ENCODE measurements at places on chromosomes 1 and 21.

GRCh38 chr1:76625886-76626678 is 241.2 kb upstream of the ST6GALNAC5 start:
- no peak for ATAC-seq

DNA sequence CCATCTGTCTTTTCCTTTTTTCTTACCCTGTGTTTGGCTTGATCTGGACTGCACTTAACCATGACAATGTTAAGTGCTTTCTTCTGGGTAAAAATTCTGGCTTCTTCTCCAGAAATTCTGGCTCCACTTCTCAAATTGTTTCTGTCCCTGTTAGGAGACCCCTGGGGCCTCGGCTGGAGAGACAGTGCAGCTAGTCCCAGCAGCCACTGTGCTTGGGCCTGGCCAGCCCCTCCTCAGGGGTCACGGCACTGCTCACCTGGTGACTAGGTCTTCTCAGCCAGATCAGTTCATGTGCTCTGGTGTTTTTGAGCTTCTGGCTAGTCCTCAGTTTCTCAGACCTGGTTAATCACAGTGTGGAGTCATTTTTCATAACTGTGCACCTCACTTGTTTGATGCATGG is 72.4 kb downstream of the ADARB1 start:
- ATAC-seq, result no peak

DNA sequence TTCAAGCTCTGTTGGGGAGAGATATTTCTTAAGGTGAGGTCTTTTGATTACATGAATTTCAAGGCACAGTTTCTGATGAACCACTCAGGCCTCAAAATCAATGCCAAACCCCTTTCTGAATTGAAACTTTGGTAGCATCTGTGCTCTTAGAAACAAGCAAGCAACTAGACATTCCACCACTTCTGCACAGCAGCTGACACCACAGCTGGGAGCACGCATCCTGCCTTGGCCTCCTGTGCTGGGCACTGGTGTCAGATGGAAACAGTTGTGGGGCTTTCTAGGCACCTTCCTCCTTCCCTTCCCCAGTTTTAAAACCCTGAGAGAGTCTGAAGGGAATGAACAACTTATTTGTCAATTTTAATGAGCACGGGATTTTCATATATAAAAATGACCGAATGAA is 360.2 kb downstream of the ADGRL2 start:
- no peak for ATAC-seq

GRCh38 chr21:34526618-34527290 is 14.7 kb upstream of the KCNE1 start:
- peak; percentile 78 for ATAC-seq

GRCh38 chr21:31546443-31547170 is 112.9 kb upstream of the SOD1 start:
- ATAC-seq, result no peak

GRCh38 chr1:26021647-26022403 is at the start of gene EXTL1:
EXTL1 (plus strand) TSS chr1:26021775; CDS start chr1:26022647, 872 bp downstream.
- no peak for ATAC-seq

- no peak for ATAC-seq
Measured at GRCh38 chr21:32519945-32520874, 65.1 kb downstream of the TCP10L start.

DNA sequence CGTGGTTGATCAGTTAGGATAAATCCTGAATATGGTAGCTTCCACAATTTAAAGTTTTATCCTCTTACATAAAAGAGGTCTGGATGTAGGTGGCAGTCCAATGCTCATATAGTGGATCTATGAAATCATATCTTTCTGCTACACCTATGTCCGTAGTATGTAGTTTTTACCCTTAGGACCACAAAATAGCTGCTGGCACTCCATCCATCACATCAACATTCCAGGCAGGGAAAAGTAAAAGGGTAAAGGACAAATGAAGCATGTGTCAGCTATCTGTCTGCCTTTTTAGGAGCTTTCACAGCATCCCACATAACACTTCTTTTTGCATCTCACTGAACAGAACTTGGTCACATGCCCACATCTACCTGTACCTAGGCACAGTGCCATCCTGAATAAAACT is 184.7 kb downstream of the ROR1 start:
- no peak for ATAC-seq

DNA sequence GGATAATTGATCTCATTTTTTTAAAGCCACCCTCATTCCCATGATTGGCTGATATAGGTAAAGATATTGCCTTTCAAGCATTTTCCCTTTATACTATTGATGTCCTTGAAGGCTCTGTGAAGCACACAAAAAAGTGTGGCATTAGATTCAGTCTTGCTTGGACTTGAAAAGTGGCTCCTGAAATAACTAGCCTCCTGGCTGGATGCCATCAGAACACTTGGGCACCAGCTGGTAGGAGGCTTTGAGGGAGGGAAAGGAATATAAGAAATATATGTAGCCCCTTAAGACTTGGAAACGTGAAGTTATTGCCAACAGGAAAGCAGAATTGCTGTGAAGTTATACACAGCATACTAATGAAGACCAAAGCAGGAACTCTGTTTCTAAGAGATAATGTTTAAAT is 14.1 kb downstream of the MTR start:
- ATAC-seq, result no peak

DNA sequence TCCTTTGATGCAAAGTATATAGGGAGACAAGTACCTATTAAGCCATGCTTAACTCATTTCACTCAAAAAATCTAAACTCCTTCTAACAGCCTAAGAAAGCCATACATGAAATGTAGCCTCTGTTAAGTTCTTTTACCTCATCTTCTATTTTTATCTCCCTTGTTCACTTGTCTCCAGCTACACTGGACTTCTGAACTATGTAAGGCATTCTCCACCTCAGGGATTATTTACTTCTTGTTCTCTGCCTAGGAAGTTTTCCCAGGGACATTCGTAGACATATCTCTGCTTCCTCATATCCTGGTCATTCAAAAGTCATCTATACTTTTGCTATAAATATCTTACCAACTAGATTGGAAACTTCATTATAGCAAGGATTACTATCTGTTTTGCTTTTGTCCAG is 96.9 kb downstream of the COP1 start:
- ATAC-seq, result no peak

GRCh38 chr1:33070628-33071027 is 10.3 kb upstream of the AZIN2 start:
- ATAC-seq, result no peak

- no peak for ATAC-seq
Measured at GRCh38 chr21:36552434-36552785, 72.5 kb upstream of the CLDN14 start.

GRCh38 chr1:81582467-81582986 is 218.2 kb upstream of the ADGRL2 start:
- peak; percentile 59 for ATAC-seq

- ATAC-seq, result no peak
Measured at GRCh38 chr1:106266786-106267185, 789.7 kb upstream of the PRMT6 start.

- no peak for ATAC-seq
Measured at GRCh38 chr1:25654109-25654660, 37.6 kb downstream of the MAN1C1 start.

DNA sequence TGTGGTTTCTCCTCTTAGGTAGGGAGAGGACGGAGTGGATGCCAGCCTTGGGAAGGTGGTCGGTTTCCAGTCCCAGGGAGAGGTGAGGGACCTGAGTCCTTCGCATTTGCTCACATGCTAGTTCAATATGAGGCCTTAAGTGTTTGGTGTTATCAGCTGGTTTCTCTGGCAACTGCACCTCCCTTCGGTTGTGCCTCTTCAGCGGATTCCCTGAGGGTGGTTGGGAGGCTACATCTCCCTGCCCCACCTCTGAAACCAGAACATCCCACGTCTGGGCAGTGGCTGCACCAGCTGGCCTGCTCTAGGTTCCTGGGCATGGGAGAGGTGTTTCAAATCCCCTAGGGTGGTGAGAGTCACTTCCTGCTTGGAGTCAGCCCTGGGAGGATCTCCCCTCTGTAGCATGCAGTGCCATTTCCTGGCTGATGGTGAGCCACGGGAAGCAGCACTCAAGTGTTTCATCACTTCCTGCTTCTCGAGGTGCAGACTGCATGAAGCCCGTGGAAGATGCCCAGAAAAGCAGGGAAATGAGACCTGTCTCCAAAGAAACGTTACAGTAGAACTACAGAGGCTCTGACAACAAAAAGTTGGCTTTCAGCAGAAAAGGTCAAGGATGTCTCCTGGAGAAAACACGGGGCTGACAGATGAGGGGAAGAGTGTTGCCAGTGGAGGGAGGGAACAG is 4.5 kb downstream of the TMEM125 start:
- peak; percentile 46 for ATAC-seq

GRCh38 chr21:26925122-26925521 is 41.8 kb downstream of the ADAMTS5 start:
- no peak for ATAC-seq

GRCh38 chr1:205343431-205344065 is 13.2 kb downstream of the KLHDC8A start:
- ATAC-seq, result no peak

GRCh38 chr1:59641836-59642235 is 172.9 kb upstream of the HOOK1 start:
- no peak for ATAC-seq

DNA sequence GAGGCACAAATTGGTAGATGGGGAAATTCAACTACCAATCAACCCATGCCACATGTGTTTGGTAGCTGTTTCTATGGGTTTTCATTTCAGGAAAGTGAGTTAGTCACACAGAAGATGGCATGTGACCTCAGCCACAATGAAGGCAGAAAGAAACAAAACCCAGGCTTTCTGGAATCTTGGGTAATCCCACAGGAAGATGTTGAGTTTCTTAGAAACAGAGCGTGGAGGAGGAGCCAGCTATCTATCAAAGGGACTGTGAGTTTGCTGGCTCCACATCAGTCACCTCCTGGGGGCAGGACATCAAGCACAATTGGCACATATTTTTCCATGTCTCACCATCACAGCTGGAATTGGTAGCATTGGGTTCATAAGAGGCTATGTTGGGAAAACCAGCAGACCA is 188.9 kb upstream of the PLXNA2 start:
- ATAC-seq, result no peak

- peak; percentile 79 for ATAC-seq
Measured at GRCh38 chr1:221878134-221878533, 136.2 kb upstream of the DUSP10 start.

DNA sequence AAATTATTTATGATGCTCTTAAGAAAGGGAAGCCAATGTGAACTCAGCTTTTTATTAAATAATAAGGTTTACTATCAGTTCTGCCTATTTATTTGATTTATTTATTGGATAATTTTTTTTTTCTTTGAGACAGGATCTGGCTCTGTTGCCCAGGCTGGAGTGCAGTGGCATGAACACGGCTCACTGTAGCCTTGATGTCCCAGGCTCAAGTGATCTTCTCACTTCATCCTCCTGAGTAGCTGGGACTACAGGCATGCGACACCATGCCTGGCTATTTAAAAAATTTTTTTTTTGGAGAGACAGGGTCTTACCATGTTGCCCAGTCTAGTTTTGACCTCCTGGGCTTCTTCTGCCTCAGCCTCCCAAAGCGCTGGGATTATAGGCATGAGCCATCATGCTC is 21.0 kb upstream of the DNAJC28 start:
- no peak for ATAC-seq

DNA sequence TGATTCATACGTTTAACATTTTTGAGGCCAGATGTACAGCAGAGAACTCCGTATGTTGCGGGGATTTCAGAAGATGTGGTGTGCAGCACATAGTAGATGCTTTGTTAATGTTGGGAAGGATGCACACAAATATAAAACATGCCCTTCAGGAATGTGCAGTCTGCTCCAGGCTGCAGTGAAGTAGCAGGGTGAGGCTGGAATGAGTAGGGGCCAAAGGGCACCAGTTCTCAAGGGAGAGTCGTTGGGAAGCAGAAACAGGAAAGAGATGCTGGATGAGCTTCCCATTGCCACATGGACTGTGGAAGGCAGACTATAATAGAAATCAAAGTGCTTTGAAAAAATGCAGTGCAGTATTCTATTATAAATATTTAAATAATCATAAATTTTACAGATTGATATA is 126.9 kb downstream of the NOS1AP start:
- ATAC-seq, result no peak

DNA sequence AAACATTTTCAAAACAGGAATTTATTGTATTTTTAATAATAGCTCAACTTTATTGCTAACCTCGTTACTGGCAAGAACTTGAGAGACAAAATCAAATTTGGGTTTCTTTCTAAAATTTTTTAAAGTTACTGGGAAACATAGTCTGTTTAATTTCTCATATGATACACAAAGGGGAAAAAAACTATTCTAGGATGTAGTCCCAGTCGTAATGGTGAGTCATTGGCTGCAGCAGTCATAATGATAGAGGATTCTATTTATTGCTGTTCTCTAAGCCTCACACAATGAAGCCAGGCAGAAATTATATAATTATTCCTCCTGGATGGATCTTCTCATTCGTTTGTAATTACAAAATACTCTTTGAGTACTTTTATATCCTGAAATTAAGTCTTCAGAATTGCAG is 326.5 kb upstream of the SGIP1 start:
- no peak for ATAC-seq

GRCh38 chr1:34978921-34979320 is 6.2 kb downstream of the TMEM35B start:
- ATAC-seq, result no peak

DNA sequence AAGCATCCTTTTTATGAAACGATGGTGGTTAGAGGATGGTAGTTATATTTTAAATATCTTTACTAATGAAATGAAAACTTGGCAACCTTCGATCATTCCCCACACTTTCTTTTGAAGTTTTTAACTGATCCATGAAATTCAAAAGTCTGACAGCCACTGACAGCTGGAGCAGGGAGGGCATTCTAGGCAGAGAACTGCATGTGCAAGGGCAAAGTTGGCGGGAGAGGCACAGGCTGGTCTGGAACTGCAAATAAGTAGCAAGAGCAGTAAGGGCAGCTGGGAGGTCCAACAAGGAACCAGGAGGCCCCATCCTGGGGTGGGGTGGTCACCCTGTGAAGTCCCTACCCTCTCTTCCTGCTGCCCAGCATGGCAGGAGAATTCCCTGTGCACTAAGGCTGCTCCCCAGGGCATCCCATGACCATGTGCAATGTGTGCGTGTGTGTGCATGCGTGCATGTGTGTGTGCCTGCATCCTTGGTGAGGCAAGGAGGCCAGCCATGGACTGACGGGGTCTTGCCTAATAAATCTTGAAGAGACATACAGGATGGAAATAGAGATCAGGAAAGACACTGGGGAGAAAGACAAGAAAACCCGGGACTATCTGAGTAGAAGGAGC is 33.1 kb upstream of the FOXO6 start:
- no peak for ATAC-seq

GRCh38 chr1:151372058-151372934 is at the start of gene SELENBP1:
SELENBP1 (minus strand) TSS chr1:151372705; CDS start chr1:151372641, 64 bp downstream.
- peak; percentile 17 for ATAC-seq

- ATAC-seq, result no peak
Measured at GRCh38 chr1:76291191-76291590, 216.6 kb downstream of the ST6GALNAC3 start.

- ATAC-seq, result peak; percentile 29
Measured at GRCh38 chr1:20507248-20507563, 745 bp downstream of the MUL1 start.
